ENCODE measurements at places on chromosomes 5 and 9.
A peak's percentile ranks its signal among the peaks of the same experiment; 100 is the strongest.

GRCh38 chr9:72996114-72996513 lies 43.3 kb upstream of the ALDH1A1 start:
- DNase-seq, result peak; percentile 52

- no peak for DNase-seq
Measured at GRCh38 chr5:57700484-57700883, 217.9 kb upstream of the ACTBL2 start.

DNA sequence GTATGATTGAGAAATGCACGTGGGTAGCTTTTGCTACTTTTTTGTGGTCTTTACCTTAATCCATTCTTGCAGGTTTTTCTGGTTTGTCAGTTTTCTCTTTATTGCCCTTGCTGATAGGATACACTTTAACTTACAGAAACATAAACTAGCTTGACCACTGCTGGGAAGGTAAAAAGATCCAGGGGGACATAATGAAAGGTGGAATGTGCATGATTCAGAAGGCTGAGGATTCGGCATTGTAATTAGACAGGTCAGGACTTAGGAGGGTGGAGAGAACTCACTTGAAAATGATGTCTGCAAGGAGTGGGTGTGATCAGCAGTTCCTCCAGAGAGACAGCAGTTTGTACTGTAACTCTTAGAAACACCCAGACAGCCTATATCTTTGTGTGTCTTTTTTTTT lies 19.8 kb upstream of the TXNDC8 start:
- DNase-seq, result no peak

DNA sequence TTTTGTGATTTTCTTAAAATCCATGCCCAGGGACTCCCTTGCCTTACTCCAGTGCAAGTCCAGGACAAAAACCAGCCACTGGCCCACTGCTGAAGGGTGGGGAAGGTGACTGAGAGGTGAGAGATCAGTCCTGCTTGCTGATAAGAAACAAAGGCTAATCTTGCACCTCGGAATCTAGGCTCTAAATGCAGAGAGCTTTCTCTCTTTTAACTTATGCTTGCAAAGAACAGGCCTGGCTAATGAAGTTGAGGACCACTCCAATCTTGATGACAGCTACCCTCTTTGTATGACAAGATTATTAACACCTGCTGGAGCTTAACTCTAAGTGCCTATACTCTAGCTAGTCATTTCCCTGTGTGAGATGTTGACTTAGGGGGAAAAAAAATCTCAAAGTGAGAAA lies 8.8 kb downstream of the TLE1 start:
- no peak for DNase-seq

GRCh38 chr5:120934031-120934430 lies 469.9 kb downstream of the PRR16 start:
- DNase-seq, result no peak

DNA sequence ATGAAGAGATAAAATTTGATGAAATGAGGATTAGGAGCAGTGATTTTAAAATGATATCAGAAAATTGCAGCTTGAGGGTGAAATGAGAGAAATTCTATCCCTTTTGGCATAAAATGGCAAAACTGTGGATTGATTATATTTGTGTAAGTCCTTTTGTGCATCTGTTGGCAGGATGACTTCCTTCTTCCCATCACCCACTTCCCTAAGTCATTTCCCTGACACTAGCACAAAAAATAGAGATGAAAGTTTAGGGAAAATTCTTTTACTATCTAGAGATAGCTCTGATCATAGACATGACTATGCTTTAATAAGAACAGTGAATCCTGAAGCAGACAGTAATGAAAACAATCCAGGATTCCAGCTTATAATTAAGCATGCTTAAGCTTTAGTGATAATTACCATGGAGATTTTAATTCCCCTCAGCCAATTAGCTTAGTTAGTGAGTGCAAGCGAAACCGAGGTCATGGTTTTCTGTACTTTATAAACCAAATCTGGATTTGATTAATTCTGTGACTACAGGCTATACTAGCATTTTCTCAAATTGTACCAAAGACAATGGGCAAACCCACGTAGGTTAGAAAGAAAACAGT lies 163.6 kb upstream of the TARS1 start:
- peak; percentile 85 for DNase-seq

DNA sequence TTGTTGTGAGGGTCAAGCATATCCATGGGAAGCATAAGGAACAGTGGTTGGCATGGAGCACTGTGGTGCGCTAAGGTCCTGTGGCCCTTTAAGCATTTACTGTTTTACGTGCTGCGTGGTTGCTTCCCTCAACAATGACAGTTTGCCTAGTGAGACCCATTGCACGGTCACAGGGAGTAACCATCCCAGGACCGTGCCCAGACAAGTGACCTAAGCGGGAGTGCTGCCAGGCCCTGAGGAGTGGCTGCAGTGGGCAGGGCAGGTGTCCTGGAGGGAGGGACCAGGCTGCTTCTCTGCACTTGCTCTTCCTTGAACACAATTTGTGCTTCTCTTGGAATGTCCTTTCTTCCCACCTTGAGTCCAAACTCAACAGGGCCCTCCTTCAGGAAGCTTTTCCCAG lies 64.6 kb downstream of the RGS3 start:
- DNase-seq, result no peak

- no peak for DNase-seq
Measured at GRCh38 chr9:91066042-91066415, 264.4 kb downstream of the SYK start.

DNA sequence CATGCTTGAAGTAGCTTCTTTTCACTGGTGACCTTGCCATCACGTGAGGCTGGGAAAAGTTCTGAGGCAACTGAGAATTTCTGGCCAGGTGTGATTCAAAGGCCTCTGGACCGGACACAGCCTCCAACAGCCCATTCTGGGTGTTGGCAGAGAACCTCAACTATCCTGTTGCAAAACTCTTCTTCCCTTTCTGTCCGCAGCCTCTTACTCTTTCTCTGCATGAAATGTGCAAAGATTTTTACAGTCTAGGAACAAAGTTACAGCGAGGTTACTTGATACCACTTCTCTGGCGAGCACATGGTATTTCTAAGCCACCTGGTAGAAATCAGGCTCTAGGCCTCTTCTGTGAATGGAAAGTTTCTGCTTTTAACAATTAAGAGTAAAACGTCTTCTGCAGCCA lies 79.2 kb downstream of the FREM1 start:
- no peak for DNase-seq

DNA sequence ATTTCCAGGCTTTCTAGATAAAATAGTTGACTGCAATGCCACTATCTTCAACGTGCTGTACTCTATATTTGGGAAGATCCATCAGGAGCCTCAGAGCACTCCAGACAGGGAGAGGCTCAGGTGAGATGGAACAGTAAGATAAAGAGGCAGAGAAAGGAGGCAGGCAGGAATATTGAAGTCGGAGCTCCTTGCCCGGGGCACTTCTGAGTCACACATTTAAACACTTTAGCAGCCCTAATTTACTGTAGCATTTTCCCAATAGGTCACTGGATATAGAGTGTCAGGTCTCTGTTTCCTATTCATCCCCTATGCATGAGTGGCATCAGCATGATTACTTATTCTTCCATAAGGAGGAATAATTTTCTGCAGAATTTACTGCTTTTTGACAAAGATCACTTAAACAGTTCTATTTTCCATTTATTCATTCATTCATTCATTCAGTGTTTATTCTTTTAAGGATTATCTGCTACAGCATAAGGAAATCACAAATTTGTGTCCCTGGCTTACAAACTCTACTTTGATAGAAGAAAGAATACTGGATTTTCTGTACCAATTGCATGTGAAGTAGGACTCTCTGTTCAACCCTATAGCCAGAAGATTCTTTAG lies 170.7 kb downstream of the MAPKAP1 start:
- DNase-seq, result no peak

DNA sequence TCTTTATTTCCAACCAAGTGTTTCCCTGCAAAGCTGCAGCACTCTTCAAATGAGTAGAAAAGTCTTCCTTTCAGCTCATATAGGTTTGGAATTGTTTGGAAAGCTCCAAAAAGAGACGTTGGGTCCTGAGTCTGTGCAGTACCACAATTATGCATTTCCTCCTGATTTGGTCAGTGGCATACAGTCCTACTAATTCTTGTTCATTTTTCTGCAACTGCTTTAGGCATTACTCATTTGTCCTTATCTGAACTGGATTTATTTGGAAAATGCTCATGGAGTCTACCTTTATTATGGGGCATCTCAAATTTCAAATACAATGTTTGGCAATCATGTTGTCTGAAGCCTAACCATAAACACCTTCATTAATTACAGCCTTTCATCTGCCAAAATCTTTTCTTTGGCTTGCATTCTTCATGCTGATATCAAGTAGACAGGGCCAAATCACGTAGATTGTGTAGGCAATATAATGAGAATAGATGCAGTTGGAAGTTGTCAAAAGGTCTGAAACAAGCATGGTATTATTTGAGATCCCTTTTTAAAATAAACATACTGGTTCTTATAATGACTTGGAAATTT lies 232.8 kb downstream of the TLE1 start:
- no peak for DNase-seq

- no peak for DNase-seq
Measured at GRCh38 chr9:18834740-18835361, 198.2 kb downstream of the SAXO1 start.

DNA sequence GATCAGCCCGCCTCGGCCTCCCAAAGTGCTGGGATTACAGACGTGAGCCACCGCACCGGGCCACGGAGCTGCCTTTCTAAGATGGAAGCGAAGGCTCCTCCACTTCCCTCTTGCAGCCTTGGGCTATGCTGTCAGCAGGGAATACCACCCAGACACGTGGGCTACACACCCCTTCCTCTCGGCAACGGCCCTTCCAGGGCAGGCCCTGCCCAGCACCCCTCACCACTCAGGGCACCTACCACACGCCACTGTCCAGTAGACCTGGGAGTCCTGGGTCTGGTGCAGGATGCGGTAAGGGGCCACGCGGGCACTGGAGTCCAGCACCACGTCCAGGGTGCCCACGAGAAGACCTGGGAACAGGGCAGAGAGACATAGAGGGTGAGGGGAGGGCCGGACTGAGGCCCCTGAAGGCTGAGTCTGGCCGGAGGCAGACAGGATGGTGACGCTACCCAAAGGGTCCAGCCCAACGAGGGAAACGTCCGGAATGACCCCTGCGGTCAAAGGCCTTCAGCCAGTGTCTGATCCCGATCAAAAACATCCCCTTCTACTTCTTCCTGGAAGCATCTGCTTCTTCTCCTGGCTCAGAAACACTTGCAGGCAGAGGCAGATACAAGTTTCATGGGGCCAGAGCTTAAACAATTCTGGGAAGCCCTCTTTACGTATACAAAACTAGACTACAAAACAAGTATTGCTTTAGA lies 3.1 kb downstream of the TBC1D9B start:
- DNase-seq, result peak; percentile 67

- no peak for DNase-seq
Measured at GRCh38 chr5:157198277-157198986, 17.8 kb downstream of the ITK start.

DNA sequence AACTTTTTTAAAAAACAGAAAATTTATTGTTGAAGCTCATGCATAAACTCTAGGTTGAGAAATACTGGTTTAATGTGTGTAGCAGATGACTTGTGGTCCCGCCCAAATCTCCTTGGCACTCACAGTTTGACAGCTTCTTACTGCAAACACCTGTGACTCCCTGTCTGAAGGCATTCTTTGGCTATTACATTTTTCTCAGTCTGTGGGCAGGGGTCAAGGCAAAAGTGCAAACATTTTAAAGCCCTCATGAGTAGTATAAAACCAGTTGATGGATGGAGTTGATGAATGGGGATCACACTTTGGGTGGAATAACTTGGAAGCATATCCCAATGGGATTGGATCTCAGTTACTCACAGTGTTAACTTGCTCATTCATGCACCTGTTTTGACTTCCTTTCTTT lies 1007.0 kb upstream of the NUDT12 start:
- DNase-seq, result no peak

GRCh38 chr9:35791297-35791921 lies at the start of gene NPR2:
Gene NPR2, plus strand, starts transcription at chr9:35791591. Its CDS starts 818 bp downstream, at chr9:35792409.
- DNase-seq, result peak; percentile 39

- DNase-seq, result peak; percentile 47
Measured at GRCh38 chr5:87541033-87541432, 128.3 kb upstream of the CCNH start.

DNA sequence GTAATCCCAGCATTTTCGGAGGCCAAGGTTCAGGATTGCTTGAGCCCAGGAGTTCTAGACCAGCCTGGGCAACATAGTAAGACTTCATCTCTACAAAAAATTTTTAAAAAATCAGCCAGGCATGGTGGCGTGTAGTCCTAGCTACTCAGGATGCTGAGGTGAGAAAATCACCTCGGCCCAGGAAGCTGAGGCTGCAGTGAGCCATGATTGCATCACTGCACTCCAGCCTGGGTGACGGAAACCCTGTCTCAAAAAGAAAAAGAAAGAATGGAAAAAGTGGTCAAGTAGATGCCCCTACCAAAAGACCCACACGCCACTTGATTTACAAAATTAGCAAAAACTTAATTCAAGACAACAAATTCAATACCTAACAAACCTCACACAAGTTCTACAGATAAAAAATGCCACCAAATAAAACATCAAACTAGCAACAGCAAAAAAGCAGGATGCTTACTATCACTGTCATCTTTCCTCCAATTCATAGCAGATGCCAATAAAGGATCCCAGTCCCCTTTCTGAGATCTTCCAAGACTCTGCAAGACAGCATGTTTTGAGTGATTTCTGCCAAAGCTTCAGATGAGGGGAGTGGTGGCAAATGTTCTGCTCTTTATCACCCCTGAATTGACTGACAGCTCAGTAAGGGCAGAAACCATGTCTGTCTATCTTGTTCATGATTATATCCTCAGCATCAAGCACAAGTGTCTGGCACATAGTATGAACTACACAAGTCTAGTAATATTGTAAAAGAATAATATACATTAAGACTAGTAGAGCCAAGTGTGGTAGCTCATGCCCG lies 34.2 kb upstream of the TESK1 start:
- no peak for DNase-seq

- DNase-seq, result no peak
Measured at GRCh38 chr5:30539004-30539634, 654.4 kb upstream of the CDH6 start.

- DNase-seq, result no peak
Measured at GRCh38 chr5:177339107-177339638, 12.3 kb downstream of the LMAN2 start.

DNA sequence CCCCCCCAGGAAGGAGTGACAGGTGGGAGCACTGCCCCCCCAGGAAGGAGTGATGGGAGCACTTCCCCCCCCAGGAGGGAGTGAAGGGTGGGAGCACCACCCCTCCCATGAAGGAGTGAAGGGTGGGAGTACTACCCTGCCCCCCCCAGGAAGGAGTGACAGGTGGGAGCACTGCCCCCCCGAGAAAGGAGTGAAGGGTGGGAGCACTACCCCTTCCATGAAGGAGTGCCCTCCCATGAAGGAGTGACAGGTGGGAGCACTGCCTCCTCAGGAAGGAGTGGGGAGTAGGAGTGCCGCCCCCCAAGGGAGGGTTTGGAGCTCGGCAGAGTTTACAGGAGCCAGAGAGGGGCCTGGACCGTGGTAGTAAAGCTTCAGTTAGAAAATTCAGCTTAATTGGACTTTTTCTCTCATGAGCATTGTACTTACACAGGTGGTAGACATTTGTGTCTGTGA lies 100.7 kb downstream of the CACNA1B start:
- no peak for DNase-seq

DNA sequence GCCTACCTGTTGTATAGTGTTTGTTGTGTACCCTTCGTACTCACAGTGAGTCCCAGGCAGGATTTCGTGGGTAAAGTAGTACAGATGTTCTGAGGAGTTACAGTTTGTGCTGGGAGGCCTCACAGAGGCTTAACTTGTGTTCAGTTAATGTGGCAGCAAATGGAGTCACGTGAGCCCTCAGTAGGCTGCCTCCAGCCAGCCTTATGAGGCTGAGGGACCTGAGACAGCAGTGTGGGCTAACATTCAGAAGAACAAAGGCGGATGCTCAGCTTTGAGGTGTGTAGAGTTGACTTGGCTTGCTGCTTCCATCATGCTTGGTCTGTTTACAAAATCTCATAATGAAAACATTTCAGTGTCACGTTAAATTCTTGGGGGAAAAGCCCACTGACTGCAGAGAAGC lies 118.1 kb downstream of the TRIO start:
- DNase-seq, result peak; percentile 42
